ENCODE measurements at places on chromosomes 3 and 15. TPM values are rescaled to one million over a fixed set of nuclear protein-coding genes. Genes with fewer than 3 reads are reported as not detected.

DNA sequence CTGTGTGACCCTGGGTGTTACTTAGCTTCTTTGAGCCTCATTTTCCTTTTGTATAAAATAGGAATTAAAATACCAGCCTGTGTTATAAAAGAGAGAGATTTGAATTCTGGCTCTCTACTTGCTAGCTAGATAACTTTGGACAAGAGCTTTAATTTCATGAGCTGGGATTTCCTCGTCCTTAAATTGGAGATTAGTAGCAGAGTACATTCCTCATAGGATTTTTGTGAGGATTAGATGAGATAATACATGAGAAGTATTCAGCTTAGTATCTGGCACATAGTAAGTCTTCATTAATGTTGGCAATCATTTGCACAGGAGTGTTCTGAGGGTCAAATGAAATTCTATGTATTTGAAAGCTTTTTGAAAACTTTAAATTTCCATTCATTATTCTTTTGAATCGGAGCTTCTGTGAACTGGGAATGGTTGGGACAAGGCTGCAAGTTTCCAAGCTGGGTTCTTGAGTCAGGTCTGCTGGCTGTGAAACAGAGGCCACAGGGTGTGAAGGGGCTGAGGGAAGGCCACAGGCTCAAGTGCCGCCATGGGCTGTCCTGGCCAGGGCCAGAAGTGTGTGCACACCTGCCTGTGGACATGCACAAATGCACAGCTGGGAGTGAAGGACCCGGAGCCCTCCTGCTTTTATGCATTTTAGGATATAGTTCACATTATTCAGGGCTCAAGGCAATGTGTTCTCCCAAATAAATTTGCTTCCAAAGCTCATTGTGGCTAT, 17.2 kb downstream of the ALPK3 start:
- no peak for DNase-seq
- H3K4me1 ChIP-seq, result no peaks in the 10 kb centered on the region
- no peak overlapping the region for H3K4me3 ChIP-seq
- H3K27me3 ChIP-seq, result peaks cover 15% of the 10 kb centered on the region

- no peaks in the 10 kb centered on the region for H3K27me3 ChIP-seq
- peak overlapping the region; percentile 5 for H3K27ac ChIP-seq
- no peak overlapping the region for H3K4me3 ChIP-seq
- H3K36me3 ChIP-seq, result no peaks in the 10 kb centered on the region
Observed at GRCh38 chr3:32045091-32045915, 61.1 kb upstream of the GPD1L start.

DNA sequence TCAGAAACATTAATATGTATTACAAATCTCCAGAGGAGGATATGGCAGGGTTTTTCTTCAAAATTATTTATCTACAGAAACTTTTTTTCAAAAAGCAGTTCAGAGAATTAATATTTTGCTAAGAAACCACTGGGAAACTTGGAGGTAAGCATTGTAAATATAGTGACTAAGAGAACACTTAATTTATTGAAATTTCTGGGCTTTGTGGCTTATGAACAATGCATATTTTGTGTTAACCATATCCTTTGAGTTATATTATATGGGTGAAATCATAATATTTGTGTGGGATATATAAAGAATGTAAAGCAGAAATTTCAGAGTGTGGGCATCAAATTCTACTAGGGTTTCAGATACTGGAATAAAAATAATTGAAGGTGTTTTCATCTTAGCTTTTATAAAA, 1059.2 kb downstream of the ZPLD1 start:
- H3K4me1 ChIP-seq, result no peaks in the 10 kb centered on the region
- H3K27ac ChIP-seq, result no peak overlapping the region
- H3K27me3 ChIP-seq, result no peaks in the 10 kb centered on the region
- no peak for DNase-seq
- H3K36me3 ChIP-seq, result no peaks in the 10 kb centered on the region

The EHD4 gene
- 29.5 TPM for polyA plus RNA-seq

The LCMT2 gene
- 14.0 TPM for polyA plus RNA-seq

- H3K36me3 ChIP-seq, result peaks cover 18% of the 10 kb centered on the region
- no peak for DNase-seq
- H3K27ac ChIP-seq, result no peak overlapping the region
- H3K27me3 ChIP-seq, result no peaks in the 10 kb centered on the region
- H3K4me3 ChIP-seq, result no peak overlapping the region
Observed at GRCh38 chr3:47121409-47121808, 42.5 kb downstream of the SETD2 start.

- DNase-seq, result no peak
- H3K27me3 ChIP-seq, result peaks cover 33% of the 10 kb centered on the region
- H3K27ac ChIP-seq, result no peak overlapping the region
- H3K4me3 ChIP-seq, result no peak overlapping the region
- H3K4me1 ChIP-seq, result no peaks in the 10 kb centered on the region
Observed at GRCh38 chr15:79209116-79209515, 73.4 kb upstream of the ANKRD34C start.

The PLA2G4E gene
- polyA plus RNA-seq, result 1.1 TPM

DNA sequence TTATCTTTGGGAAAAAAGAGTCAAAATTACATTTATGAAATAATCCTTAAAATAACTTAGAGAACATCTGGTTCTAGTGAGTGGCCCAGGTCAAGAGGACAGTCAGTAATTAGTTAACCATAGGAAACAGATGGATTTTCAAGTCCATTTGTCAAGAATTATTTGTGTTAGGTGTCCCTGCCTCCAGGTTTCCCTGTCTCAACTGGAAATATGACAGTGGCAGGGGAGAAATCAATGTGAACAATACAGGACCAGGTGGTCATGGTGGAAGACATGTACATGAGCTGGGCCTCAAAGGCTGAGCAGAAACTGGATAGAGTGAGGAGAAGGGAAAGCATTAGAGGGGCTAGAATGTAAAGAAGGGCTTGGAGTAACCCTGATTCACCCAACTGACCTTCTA, 372.6 kb downstream of the VPS13C start:
- H3K27ac ChIP-seq, result no peak overlapping the region
- DNase-seq, result no peak
- H3K4me1 ChIP-seq, result no peaks in the 10 kb centered on the region
- H3K27me3 ChIP-seq, result no peaks in the 10 kb centered on the region

The OR5K2 gene
- polyA plus RNA-seq, result not detected

The CISH gene
- polyA plus RNA-seq, result 3.5 TPM

Data from keratinocyte (primary cell).